CD4-positive, alpha-beta T cell (primary cell): ENCODE measurements at places on chromosomes 7 and 10. TPM values are rescaled to one million over a fixed set of nuclear protein-coding genes. Genes with fewer than 3 reads are reported as not detected.

GRCh38 chr7:44401692-44402091, 76.3 kb upstream of the CAMK2B start:
- H3K27me3 ChIP-seq, result no peaks in the 10 kb centered on the region
- no peaks in the 10 kb centered on the region for H3K4me1 ChIP-seq
- H3K27ac ChIP-seq, result no peak overlapping the region
- H3K4me3 ChIP-seq, result no peak overlapping the region

DNA sequence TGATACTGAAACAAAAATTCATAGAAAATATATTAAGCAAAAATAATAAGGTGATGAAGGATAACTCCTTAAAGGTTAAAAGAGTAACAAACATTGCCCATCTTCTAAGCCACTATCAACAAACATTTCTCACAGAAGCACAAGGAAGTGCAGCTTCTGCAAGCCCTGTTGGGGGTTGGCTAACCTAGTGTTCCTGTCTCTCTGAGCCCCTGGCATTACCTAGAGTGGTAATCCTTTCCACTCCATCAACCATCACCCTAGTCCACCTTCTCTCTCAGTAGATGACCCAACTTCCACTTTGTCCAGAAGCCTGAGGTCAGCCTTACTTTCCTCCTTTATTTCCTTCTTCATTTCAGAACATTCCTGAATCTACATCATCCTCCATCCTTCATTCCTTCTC, 59.7 kb downstream of the HIPK2 start:
- no peaks in the 10 kb centered on the region for H3K27me3 ChIP-seq
- H3K4me3 ChIP-seq, result no peak overlapping the region
- peaks cover 6% of the 10 kb centered on the region for H3K4me1 ChIP-seq
- no peak for DNase-seq
- peaks cover 32% of the 10 kb centered on the region for H3K36me3 ChIP-seq

- H3K4me1 ChIP-seq, result no peaks in the 10 kb centered on the region
- no peak overlapping the region for H3K27ac ChIP-seq
- no peak for DNase-seq
- H3K27me3 ChIP-seq, result no peaks in the 10 kb centered on the region
- H3K4me3 ChIP-seq, result no peak overlapping the region
- H3K36me3 ChIP-seq, result no peaks in the 10 kb centered on the region
Observed at GRCh38 chr10:106734220-106734619, 430.3 kb downstream of the SORCS1 start.

Gene OGDHL
- total RNA-seq, result not detected

Gene OR2A12
- not detected for total RNA-seq

Gene TEX36
- total RNA-seq, result not detected
